ENCODE measurements at places on chromosomes 2 and 18.

GRCh38 chr2:20615466-20616241 is 35.2 kb downstream of the HS1BP3 start:
- no peak for DNase-seq

DNA sequence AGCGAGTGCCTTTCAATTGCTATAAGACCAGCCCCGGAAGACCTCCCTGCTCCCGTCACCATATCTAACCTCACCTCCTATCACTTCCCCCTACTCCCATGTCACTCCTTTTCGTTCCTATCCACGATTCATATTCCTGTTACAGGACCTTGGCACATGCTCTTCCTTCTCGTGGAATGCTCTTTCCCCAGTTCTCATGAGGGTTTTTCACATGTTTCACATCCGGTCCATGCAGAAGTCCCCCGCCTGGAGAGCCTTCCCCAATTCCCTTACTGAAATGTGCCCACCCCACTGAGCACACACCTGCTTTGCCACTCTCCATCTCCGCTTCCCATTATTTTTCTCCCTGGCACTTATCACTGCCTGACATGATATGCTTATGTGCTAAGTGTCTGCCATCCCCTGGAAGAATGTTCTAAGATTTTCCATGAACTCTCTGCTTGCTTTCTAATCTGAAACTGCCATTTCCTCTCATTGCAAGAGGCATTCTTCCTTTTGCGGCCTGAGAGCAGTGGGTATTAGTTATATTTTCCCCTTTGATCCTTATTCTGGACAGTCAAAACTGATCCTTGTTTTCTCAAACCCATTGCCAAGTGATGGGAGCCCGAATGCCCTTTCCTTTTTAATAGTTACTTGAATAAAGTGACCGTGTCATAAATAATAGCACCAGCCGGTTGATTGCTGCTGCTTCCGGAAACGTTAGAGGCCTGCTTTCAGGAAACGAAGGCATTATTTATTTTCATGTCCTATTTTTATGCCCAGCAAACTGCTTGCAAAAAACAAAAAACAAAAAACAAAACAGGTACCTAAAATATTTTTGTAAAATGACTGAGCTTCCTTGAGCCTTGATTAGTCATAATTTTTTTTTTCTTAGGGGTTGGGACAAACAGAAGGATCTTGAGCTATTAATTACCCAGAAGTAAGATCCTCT is 127.9 kb downstream of the ZNF532 start:
- DNase-seq: no peak

- no peak for DNase-seq
Measured at GRCh38 chr2:152407204-152407721, 72.3 kb downstream of the FMNL2 start.

- DNase-seq: no peak
Measured at GRCh38 chr2:177313162-177313781, 48.7 kb upstream of the NFE2L2 start.

- peak; percentile 53 for DNase-seq
Measured at GRCh38 chr18:45690975-45691815, 32.8 kb upstream of the SLC14A1 start.

- DNase-seq: no peak
Measured at GRCh38 chr18:56789004-56789888, 138.1 kb downstream of the WDR7 start.

GRCh38 chr2:196112418-196113034 is 43.9 kb upstream of the DNAH7 start:
- no peak for DNase-seq

DNA sequence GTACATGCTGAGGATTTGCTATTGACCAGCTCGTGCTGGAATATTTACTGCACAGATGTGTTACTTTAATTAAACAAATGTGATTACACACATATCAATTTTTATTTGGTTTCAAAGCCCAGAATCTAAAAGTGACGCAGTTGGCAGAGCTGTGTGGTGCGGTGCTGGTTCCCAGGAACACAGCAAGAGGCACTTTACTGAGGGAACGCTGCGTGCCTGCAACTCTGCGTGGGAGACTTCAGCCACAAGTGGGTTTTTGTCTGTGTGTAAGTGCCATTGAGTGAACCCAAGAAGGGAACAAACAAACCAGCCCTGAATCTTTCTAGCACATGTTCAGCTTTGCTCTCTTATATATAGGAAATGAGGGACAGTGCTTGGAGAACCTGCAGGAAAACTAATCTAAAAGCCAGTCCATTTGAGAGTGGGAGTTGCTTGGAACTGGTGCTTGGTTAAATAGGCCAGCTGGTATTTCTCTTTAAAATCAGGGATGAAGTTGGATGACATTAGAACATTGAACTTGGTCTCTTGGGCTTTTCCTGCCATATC is 196.6 kb upstream of the CELF4 start:
- no peak for DNase-seq

DNA sequence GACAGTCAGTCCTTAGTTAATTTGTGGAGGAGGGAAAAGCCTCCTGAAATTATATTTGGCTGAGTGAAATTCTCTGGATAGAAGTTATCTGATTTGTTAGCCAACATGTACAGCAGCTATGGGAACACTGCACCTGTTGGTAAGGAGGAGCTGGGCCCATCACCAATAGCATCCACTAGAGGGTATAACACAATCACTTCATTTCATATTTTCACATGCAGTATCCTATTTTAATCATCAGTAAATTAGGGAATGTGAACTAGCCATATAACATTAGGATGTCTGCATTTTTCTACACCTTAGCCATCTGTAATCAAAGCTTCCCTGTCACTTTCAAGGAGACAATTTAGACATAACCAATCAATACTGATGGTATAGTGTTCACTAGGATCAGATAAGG is 818.4 kb upstream of the CDH2 start:
- no peak for DNase-seq

Data from DMS 273 treated with DMSO at 0.1 percent for 48 hours (cell line).